ENCODE measurements at places on chromosomes 1 and 21.

DNA sequence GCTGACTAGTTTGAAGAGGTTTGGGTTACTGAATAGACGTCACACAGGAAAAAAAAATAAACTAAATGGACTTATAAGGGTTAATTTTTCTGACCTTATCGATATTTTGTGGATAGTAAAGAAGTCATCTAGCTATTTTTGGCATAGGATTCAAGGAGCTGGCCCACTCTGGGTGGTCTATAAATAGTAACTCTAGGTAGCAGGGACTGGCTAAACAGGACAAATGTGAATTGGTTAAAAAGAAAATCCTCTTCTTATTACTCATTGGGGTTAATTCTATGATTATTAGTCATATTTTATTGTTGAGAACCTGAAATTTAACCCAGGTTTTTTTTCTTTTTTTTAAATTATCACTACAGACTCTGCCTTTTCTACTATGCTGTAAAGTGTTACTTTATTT lies 61.7 kb downstream of the ATF6 start:
- no peak for DNase-seq

- DNase-seq, result no peak
Measured at GRCh38 chr1:38059635-38060250, 13.2 kb upstream of the POU3F1 start.

GRCh38 chr1:236480758-236481436 lies 42.9 kb upstream of the LGALS8 start:
- DNase-seq, result no peak

DNA sequence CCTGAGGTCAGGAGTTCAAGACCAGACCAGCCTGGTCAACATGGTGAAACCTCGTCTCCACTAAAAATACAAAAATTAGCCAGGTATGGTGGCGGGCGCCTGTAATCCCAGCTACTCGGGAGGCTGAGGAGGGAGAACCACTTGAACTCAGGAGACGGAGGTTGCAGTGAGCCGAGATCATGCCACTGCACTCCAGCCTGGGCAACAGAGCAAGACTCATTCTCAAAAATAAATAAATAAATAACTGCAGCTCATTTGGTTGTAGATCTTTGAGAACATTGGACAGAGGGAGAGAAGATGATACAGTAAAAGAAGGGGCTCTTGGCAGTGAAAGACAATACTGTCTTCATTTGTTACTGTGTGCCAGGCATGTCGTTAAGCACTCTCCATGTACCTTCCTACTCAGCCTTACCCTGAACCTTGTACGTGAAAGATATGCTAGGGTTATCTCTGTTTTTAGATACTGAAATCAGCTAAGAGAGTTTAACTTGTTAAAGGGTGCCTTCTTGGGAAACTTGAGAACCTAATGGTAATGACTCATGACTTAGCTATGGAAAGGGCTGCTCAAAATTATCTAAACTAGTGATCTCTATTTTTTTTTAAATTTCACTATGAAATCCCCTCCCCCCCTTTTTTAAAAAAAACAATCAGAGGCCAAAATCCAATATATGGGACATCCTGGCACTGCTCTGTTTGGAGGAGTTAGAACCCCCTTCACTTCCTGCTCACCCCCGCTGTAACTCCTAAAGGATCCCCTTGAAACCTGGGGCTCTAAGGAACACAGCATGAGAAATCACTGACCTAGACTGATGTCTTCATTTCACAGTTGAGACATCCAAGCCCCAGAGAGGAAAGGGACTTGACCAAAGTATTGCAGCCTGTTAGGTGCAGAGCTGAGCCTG lies 6.8 kb upstream of the KPNA6 start:
- no peak for DNase-seq

- DNase-seq, result no peak
Measured at GRCh38 chr1:155137154-155137949, 1.7 kb downstream of the SLC50A1 start.

GRCh38 chr1:192277635-192278034 lies 39.2 kb upstream of the RGS21 start:
- no peak for DNase-seq

DNA sequence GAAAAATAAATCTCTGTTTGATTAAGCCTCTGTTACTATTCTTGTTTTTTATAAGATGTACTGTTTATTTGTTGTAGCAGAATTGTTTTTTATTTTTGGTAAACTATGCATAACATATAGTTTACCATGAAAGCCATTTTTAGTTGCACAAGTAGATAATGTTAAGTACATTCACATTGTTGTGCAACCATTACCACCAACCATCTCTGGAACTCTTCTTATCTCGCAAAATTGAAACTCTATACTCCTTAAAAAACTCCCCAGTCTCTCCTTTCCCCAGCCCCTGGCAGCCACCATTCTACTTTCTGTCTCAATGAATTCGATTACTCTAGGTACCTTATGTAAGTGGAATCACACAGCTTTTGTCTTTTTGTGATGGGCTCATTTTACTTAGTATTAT lies 27.4 kb upstream of the UHMK1 start:
- no peak for DNase-seq

DNA sequence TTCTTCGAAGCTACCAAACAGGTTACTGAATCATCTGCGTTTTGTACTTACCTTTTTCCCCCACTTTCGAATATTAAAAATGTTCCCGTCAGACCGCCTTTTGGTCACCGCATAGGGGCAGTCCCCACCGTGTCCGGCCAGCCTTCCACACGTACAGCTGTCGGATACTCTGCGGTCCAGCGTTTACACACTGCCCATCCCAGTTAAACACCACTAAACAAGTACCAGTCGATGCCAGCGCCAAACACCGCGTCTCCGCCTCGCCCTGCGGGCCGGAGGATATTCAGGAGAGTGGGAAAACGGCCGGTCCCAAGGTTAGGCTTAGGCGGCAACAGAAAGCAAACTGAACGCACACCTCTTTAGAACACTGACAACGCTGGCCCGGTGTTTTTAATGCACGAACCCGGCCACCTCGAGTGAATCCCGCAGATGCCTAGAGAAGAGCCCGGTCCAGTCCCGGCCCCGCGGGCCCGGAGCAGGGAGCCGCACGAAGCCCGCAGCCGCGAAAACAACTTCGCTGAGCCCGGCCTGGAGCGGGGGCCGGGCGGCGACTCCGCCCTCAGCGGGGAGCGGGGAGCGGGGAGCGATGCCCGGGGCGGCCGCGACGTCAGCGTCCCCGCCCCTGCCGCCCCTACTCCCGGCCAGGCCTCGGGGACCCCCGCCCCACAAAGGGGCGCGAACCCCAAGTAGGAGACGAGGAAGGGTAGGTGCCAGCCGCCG lies 730 bp upstream of the PHF13 start:
- no peak for DNase-seq

- no peak for DNase-seq
Measured at GRCh38 chr1:48596046-48596445, 124.0 kb upstream of the SPATA6 start.

DNA sequence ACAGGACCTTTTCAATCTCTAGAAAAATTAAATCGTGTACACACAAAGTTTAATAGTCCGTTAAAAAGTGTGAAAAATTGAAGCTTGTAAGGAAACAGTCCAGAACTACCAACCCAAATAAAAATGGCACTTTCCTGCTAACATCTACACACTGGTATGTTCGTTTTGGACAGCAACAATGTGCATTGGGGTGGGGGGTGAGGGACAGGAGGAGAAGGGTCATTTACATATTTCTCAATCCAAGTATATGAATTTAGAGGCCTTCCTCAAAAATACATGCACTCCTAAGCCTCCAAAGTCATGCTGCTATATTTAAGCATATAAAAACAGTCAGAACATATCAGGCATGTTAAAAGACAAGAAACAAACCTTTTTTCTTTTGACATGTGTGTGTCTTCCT lies 2.5 kb downstream of the PPP1R15B start:
- DNase-seq, result no peak

- DNase-seq, result no peak
Measured at GRCh38 chr21:38773099-38774061, 32.3 kb upstream of the ETS2 start.

- DNase-seq, result no peak
Measured at GRCh38 chr1:98388441-98388840, 273.1 kb upstream of the SNX7 start.

DNA sequence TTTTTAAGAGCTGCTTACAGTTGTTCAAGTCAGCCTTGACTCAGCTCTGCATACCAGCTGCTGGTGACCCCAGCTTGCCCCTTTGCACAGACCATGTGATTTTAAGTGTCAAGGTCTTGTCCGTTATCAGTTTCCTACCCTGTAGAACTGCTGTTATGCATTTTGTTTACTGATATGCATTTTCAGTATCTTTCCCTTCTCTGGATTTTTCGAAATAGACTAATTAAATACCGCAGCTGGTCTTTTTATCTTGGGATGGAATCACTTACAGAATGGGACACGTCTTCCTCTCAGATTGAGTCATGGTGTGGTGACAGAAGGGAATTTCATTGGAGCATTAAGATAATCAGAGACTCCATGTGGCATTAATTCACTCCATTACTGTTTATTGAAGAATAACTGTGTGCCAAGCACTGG lies 145.6 kb downstream of the FMN2 start:
- no peak for DNase-seq

DNA sequence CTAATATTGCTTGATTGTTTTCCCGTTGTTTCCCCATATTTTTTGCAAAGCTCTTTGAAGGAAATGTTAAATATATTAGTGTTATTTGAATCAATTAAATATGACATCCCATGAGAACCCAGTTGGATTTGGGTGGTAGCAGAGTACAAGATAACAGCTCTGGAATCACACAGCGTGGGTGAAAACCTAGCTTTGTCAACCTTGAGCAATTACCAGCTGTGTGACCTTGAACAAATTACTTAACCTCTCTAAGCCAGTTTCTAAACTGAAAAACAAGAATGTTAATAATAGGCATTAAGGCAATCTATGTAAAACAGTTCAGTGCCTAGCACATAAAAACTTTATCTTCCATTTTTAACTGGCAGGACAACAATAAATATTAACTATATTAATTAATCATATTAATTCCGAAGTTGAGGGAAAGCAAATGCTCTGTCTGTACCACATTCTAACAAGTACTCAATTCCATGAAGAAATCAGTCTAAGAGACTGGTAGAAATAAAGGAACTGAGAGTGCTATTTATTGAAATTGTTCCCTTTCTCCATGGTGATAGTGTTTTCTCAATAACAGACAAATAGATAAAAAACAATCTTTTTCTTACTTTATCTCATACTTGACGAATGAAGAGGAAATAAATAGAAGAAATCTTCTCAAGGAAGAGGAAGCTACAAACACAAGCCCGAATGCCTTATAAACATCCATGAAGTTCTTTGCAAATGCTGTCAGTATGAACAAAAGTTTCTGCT lies 27.0 kb downstream of the DNASE2B start:
- no peak for DNase-seq

- peak; percentile 4 for DNase-seq
Measured at GRCh38 chr1:248618878-248619277, 16.0 kb downstream of the OR2T11 start.

DNA sequence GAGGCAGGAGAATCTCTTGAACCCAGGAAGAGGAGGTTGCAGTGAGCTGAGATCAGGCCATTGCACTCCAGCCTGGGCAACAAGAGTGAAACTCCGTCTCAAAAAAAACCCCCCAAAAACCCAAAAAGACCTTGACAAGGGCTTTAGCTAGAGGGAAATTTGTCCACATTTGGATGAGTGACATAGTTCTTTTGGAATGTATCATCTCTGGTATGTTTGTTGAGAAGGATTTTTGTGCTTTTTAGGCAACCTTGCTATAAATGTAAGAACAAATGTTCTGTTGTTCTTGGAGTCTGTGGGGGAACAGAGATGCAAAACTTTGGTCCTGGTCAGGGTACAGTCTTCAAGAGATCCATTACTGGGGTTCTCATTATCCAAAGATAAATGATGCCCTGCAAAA lies 28.9 kb downstream of the INAVA start:
- DNase-seq, result no peak

GRCh38 chr1:157006676-157007075 lies 38.9 kb downstream of the ARHGEF11 start:
- no peak for DNase-seq

- DNase-seq, result no peak
Measured at GRCh38 chr1:220307607-220308006, 35.4 kb upstream of the RAB3GAP2 start.

- no peak for DNase-seq
Measured at GRCh38 chr1:158930504-158930903, 848 bp upstream of the PYHIN1 start.

- DNase-seq, result no peak
Measured at GRCh38 chr1:167185062-167185461, 35.6 kb upstream of the POU2F1 start.

GRCh38 chr1:6899621-6900020 lies 114.4 kb downstream of the CAMTA1 start:
- no peak for DNase-seq

GRCh38 chr1:183178545-183178944 lies 7.5 kb upstream of the LAMC2 start:
- no peak for DNase-seq

- no peak for DNase-seq
Measured at GRCh38 chr1:3924186-3924824, 24.2 kb upstream of the C1orf174 start.

DNA sequence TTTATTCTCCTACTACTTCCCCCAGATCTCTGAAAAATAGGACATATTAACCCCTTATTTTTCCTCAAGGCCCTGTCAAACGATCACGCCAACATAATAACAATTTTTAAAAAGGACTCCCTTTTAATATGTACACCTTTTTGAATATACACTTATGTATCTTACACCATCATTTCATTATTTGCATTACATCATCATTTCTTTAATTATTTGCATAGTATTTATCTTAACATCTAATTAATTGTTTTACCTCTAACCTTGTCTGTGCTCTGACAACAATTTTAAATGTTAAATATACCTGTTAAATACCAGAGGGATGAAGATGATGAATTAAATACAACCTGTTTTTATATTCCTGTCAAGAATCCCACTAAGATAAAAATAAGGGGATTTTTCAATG lies 432.2 kb downstream of the PTPRC start:
- DNase-seq, result no peak

- DNase-seq, result no peak
Measured at GRCh38 chr1:228081578-228082213, 812 bp upstream of the ARF1 start.

DNA sequence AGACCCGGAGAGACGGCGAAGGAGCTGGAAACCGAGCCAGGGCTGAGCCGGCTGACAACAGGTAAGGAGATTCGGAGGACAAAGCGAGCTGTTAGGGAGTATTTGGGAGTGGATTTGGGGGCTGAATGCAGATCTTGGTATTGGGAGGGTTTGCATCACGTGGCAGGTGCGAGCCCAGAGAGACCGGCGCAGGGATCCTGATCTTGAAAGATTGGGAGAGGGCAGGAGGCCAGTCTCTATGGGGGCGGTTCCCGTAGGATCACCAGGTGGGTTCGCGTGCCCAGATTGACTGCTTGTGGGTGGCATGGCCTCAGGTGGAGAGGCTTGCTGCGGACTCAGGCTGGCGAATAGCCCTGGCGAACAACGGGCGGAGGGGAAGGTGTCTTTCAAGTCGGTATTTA lies 204 bp downstream of the CIART start:
- DNase-seq, result no peak

GRCh38 chr1:7409278-7409677 lies 361.8 kb upstream of the VAMP3 start:
- no peak for DNase-seq

GRCh38 chr1:21037091-21037490 lies 139.6 kb downstream of the EIF4G3 start:
- DNase-seq, result no peak

- DNase-seq, result no peak
Measured at GRCh38 chr1:225435487-225435886, 7.6 kb upstream of the LBR start.
